ENCODE measurements at places on chromosomes 2 and 18.

- no peak for DNase-seq
These were observed 10.6 kb downstream of the DGUOK start for GRCh38 chr2:73937103-73937885.

- no peak for DNase-seq
These were observed 12.4 kb downstream of the NABP1 start for GRCh38 chr2:191690327-191690726.

GRCh38 chr2:65934992-65935629, 499.8 kb upstream of the MEIS1 start:
- no peak for DNase-seq

DNA sequence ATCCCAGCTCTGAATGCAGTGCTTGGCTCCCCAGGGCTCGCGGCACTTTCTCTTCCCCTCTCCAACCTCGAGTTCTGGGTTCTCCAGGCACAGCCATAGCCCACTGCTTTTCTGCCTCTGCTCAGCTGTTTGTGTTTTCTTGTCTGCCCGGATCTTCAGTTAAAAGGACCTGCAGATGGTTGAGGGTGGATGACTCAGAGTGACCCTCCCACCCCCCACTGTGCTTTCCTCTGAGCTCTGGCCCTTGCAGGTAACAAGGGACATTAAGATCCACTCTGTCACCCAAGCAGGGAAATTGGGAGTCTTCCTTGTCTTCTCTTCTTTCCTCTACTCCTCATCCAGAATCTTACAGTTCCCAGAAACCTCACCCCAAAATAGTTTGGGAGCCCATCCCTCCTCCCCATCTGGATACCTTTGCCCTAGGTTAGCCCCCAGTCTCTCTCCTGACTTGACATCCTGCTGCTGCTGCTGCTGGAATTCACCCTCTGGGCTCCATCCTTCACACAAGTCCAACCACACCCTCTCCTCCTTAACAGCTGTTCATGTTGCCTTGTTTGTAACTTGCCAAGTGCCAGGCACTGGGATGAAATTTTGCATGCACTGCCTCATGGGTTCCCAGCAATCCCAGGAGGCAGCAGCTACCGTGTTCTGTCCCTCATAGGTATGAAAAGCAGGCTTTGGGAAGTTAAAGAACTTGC, 157.9 kb upstream of the TTC39C start:
- DNase-seq = peak; percentile 42

- no peak for DNase-seq
These were observed 239.4 kb upstream of the LYPD1 start for GRCh38 chr2:132909427-132909826.

DNA sequence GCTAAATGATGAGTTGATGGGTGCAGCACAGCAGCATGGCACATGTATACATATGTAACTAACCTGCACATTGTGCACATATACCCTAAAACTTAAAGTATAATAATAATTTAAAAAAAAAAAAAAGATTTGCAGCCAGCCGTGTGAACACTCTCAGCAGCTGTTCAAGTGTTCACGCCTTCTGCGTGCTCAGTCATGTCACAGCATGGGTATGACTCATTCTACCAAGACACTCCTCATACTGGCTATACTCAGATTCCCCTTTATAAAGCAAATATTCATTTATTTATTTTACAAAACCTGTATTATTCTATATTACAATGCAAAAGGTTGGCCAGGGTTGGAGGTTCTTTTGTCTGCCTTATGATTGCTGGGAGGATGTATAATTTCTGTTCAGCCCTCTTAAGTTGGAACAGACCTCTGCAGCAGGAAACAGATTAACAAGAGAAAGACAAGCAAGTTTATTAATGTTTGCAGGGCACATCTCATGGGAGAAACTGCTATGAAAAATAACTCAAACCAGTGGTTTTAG, 1230.6 kb upstream of the CHAC2 start:
- no peak for DNase-seq

DNA sequence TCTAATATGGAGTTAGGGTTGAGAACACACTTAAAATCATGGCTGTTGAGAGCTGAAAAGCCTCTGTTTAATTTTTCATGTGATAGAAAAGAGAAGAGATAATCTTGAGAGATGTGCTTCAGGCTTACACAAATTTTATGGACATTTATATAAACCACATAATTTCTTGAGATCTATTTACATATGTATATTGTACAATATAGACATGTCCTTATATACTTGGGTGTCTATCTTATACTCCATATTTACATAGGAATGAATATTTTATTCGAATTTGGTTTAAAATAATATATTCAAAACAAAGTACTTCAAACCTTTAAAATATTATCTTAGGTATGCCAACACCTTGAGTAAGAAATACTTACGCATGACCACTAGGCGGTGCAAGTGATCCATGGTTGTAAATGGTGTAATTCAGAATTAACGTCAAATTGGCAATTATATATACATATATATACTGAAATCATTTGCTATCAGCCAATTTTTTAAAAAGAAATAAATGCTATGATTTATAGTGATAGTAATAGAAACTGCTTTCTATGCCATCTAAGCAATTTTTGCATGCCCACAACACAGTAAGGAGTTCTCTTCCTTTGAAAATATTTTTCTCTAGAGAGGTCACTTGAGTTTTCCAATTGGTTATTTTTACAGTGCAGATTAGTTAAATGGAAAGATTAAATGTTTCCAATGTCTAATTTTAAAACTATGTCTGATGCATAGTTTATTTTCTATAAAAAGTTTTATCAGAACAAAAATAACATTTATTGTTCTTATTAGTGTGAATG, 37.6 kb upstream of the SPAG16 start:
- DNase-seq = peak; percentile 53

GRCh38 chr18:48129621-48130082, 199.2 kb upstream of the SMAD2 start:
- no peak for DNase-seq

- DNase-seq = no peak
These were observed 55.5 kb downstream of the CRACDL start for GRCh38 chr2:98880266-98881152.

DNA sequence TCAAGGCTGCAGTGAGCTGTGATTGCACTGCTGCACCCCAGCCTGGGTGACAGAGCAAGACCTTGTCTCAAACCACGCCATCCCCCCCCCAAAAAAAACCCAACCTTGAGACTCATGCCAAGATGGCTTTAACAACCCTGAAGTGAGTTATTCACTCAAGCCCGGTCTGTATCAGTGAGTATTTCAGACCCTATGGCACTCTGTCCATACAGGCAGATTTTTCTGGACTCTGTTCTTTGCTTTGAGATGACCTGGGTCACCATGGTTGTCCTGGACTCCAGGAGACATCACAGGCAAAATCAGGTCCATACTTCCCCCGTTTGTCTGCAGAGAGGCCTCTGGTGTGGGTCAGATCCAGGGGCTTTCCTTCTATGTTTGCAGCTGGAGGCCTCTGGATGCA, 91.7 kb downstream of the TGOLN2 start:
- no peak for DNase-seq

DNA sequence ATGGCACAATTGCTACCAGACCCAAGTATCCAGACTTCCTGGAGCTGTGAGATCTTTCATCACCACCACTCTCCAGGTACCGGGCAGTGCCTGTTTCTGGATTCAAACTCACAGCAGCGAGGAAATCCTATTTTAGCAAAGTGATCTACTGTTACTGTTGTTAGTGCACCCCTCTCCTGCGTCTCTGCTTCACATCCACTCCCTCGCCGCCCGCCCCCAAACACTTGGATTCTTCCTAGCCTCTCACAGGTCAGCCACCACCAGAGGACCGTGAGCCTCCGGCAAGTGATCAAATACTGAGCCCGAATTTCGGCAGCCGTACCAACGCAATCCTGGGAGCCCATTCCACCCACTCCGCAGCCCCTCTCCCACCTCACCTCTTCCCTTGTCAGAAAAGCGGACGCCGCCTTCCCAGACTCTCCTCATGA, 519 bp downstream of the METTL4 start:
- DNase-seq = no peak

GRCh38 chr2:161954103-161954502, 119.9 kb downstream of the DPP4 start:
- no peak for DNase-seq

- no peak for DNase-seq
These were observed 572.3 kb downstream of the PLCL1 start for GRCh38 chr2:198376677-198377076.

GRCh38 chr2:27051902-27052645, 606 bp downstream of the AGBL5 start:
- no peak for DNase-seq

DNA sequence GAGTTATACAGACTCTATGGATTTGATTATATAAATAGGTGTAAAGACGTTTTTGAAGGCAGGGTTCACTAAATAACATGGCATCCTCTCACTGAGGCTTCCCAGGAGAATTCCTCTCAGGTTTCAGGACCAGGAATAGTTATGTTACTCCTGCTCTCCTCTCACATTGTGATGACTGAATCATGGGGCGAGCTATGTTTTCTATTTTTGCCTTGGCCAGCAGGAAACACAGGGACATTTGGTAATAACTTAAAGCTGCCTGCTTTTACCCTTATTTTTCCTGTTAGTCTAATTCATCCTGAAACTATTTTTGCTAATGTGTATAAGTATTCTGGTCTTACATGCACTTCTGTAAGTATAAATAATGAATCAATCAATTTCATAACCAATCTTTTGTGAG, 115.3 kb upstream of the ITGB6 start:
- DNase-seq = no peak

GRCh38 chr18:64240316-64240715, 91.4 kb upstream of the LINC00305 start:
- DNase-seq = no peak

- DNase-seq = no peak
These were observed 239.4 kb upstream of the HNMT start for GRCh38 chr2:137724912-137725311.

DNA sequence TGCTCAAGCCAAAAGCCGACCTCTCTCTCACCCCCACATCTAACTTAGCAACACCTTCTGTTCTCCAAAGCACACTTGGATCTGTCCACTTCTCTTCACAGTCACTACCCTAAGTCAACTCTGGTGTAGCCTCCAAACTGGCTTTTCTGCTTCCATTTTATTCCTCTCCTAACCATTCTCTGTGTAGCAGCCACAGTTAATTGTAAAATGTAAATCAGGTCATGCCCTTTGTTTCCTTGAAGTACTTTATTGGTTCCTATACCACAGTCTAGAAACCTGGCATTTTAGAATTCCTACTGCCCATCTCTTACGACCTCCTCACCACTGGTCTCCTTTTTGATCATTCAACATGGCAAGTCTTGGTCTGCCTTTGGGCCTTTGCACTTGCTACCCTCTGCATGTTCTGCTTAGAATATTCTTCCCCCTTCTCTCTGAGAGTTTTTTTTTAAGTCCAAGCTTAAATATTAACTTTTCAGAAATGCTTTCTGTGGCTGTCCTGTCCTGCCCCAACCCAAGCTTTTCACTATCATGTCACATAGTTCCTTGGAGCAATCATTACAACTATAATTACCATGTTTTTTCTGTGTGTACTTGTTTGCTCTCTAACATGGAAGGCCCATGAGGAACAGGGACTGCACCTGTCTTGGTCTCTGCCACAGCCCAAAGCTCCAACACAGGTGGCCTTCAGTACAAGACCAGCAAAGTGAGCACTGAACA, 42.9 kb downstream of the PLA2R1 start:
- DNase-seq = no peak

- DNase-seq = peak; percentile 56
These were observed 3.5 kb downstream of the CDK5R2 start for GRCh38 chr2:218962859-218963492.

- DNase-seq = no peak
These were observed 14.0 kb downstream of the MCFD2 start for GRCh38 chr2:46901611-46902010.

GRCh38 chr2:156511803-156512202, 75.6 kb downstream of the GPD2 start:
- no peak for DNase-seq

- DNase-seq = no peak
These were observed 71.4 kb upstream of the THSD7B start for GRCh38 chr2:136693966-136694365.

DNA sequence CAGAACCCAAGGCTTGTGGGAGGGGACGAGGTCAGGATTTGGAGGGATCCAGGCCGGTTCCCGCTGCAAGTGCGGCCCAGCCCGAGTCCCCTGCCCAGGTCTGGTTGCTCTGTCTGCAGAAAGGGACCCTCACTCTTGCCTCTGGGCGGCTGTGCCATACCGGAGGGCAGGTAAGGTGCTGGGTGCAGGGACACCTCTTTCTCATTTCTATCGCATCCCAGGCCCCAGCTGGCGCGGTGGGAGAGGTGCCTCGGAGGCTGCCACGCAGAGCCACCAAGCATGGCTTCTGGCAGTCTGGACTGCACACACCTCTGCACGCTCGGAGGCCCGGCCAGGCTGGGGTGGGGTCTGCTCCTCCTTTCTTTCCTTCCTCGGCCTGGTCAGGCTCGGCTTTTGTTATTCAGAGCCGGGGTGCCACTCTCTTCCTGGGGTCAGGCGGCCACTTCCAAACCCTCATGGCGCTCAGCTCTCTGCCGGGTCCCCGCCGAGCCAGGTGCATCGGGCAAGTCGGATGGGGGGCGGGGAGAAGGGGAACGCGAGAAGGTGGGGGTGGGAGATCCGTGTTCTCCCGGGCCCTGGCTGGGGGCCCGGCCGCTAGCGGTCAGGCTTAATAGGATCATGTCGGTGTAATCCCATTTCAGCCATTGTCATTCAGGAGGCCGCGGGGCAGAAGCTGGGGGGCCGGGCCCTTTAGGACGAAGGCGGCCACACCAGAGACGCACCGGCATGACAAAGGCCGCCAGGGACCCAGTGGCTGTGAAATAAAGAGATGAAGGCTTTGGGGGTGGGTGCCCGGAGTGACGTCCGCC, 9.0 kb downstream of the GBX2 start:
- no peak for DNase-seq

DNA sequence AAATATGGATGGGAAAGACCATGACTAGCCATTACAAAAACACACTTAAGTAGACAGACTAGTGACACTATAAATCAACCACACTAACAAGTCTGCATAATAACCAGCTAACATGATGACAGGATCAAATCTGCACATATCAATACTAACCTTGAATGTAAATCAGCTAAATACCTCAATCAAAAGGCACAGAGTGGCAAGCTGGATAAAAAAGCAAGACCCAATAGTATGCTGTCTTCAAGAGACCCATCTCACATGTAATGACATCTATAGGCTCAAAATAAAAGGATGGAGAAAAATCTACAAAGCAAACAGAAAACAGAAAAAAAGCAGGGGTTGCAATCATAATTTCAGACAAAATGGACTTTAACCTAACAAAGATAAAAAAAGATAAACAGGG, 16.3 kb downstream of the PFN4 start:
- no peak for DNase-seq

GRCh38 chr2:240377366-240377765, 58.1 kb upstream of the GPC1 start:
- DNase-seq = no peak

DNA sequence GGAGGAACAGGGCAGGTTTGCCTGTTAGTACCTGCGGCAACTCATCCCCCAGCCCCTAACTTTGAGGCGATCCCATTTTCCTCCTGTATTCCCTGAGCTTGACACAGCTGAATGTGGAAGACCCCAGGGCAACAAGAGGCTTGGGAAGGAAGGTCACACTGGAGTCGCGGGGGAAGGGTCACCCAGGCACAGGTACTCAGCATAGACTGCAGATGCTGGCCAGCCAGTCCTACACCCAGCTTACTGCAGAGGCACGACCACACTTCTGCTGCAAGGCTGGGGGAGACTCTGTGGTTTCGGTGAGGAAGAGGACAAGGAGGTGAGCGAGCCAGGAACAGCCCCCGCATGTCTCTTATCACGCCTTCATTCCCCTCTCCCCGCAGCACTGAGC, 91.5 kb downstream of the MALT1 start:
- no peak for DNase-seq

GRCh38 chr2:99430614-99431291, 59.1 kb downstream of the REV1 start:
- no peak for DNase-seq

- no peak for DNase-seq
These were observed 87.9 kb downstream of the CNTNAP5 start for GRCh38 chr2:124112966-124113365.

Measured in LoVo (cell line).